Lower leg skin (tissue), 4 donors: ENCODE measurements at places on chromosomes 5 and 9. TPM values are rescaled to one million over a fixed set of nuclear protein-coding genes. Genes with fewer than 3 reads are reported as not detected.

ZMAT2 gene
- total RNA-seq = 28.2 TPM

PCDHA1 gene
- total RNA-seq = not detected

GABRA1 gene
- not detected for total RNA-seq

ORM2 gene
- not detected for total RNA-seq

TIMD4 gene
- not detected for total RNA-seq

BSPRY gene
- 56.9 TPM for total RNA-seq

ST8SIA4 gene
- 1.1 TPM for total RNA-seq

NR6A1 gene
- 4.9 TPM for total RNA-seq

TGFBI gene
- total RNA-seq = 354 TPM

GLDC gene
- total RNA-seq = 4.7 TPM

ARL14EPL gene
- not detected for total RNA-seq

GABRA6 gene
- total RNA-seq = not detected

TUBB4B gene
- 604 TPM for total RNA-seq

SPINK4 gene
- not detected for total RNA-seq

SMIM33 gene
- total RNA-seq = not detected

DNA sequence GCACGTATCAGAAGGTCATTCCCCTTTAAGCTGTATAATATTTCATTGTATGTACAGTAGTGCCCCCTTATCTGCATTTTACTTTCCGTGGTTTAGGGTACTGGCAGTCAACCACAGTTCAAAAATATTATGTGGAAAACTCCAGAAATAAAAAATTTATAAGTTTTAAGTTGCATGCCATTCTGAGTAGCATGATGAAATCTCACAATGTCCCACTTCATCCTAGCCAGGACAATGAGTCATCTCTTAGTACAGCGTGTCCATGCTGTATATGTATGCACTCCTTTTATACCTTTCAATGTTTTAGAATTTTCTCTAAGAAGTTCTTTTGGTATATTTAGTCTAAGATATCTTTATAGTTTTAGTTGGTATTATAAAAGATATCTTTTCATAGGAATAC is 115.0 kb upstream of the HAND1 start:
- DNase-seq = no peak

- DNase-seq = no peak
Observed at GRCh38 chr5:119366540-119366881, 10.7 kb downstream of the TNFAIP8 start.

DNA sequence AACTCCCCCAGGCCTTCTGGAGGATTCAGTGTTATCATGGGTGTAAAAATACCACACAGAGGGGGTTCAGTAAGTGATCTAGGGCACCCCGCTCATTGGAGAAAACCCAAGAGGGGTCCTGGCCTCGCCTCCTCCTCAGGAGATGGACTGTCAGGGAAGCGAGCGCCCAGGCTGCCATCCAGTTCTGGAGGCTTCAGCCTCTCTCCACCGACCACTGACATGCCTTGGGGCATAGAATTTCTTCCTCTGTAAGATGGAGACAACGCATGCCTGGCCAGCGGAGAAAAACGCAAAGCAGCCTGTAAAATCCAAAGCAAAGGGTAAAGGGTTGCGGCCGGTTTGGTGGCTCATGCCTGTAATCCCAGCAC is 165.4 kb downstream of the COL23A1 start:
- no peak for DNase-seq

DNA sequence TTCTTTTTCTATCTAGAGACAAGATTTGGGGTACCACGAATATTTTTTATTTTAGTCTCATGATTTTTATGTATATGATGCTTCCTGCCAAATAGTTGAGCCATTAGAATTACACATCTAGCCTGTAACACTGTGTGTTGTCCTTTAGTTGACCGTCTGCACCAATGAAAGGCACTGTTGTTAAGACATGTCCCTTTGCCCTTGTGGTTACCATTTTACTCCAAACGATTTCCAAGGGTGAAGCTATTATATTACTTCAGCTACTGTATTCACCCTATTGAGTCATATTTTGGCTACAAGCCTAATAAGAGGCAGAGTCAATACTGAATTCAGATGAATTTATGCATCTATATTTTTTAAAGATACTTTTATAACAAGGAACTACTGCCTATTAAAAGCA is 207.6 kb downstream of the CETN3 start:
- no peak for DNase-seq

DNA sequence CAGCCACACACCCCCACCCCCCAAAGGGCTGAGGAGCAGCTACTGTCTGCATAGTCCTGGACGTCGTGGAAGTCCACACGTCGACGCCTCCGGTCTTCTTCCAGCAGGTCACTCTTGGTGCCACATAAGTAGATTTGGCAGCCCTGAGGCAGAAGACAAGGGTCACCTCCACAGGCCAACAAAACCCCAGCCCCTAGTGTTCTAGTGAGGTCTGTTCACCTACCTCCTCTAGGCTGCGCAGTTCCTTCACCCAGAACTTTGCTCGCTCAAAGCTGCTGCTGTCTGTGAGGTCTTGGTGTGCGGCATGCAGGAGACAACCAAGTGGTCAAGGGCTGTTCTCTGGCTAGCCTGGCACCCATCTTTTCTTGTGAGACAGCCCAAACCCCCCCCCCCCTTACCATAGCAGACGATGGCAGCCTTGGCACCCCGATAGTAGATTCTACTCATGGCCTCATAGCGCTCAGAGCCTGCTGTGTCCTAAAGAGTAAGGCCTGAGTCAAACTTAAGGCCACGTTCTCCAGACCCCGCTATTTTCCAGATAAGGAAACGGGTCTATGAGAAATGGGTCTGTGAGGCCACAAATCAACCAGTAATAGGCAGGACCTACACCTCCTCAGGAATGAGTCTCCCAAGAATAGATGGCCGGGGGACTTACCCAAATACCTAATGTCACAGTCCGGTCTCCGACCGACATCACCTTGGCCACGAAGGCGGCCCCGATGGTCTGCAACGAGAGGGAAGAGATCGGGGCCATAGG is 987 bp downstream of the RAB24 start:
- DNase-seq = no peak

GRCh38 chr5:82313016-82313415 is 34.9 kb upstream of the RPS23 start:
- DNase-seq = no peak

- no peak for DNase-seq
Observed at GRCh38 chr5:110909950-110910349, 161.6 kb upstream of the TSLP start.

GRCh38 chr5:130109152-130109551 is 204.9 kb downstream of the CHSY3 start:
- DNase-seq = no peak

- no peak for DNase-seq
Observed at GRCh38 chr9:9387511-9388115, 1225.2 kb downstream of the PTPRD start.

DNA sequence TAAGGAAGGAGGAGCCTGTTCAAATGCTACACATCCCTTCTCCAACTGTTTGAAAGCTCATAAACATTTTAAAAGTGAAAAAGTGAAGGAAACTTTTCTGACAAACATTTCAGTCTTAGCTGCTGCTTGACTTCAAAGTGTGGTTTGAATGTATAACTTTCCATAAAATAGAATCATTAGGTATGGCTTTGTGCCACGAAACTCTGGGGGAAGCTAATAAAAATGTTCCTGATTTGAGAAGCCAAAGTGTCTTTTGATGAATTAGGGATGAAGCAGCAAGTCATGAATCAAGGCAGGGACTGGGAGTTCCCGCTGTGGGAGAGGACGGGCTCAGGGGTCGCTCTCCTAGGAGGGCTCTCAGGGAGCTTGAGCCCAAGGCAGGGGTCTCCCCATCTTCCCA is 15.3 kb downstream of the MVB12B start:
- no peak for DNase-seq

DNA sequence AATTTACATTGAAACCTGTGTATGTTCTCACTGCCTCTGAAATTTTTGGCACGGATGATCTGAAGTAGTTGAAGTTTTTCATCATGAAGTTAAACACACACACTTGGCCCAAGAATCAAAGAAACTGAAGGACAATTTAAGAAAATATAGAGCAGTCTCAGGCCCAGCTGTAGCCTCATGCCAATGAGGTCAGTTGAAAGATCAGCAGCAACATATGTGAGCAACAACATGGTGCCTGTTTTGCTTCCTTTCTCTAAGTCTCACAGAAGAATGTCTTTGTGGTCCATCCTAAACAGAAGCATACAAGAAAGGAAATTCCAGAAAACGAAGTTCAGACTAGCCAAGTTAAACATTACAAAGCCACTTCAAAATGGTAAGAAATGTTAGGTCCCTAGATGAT is 1737.2 kb downstream of the MAT2B start:
- no peak for DNase-seq

- DNase-seq = no peak
Observed at GRCh38 chr9:127162046-127162863, 39.8 kb upstream of the ANGPTL2 start.

DNA sequence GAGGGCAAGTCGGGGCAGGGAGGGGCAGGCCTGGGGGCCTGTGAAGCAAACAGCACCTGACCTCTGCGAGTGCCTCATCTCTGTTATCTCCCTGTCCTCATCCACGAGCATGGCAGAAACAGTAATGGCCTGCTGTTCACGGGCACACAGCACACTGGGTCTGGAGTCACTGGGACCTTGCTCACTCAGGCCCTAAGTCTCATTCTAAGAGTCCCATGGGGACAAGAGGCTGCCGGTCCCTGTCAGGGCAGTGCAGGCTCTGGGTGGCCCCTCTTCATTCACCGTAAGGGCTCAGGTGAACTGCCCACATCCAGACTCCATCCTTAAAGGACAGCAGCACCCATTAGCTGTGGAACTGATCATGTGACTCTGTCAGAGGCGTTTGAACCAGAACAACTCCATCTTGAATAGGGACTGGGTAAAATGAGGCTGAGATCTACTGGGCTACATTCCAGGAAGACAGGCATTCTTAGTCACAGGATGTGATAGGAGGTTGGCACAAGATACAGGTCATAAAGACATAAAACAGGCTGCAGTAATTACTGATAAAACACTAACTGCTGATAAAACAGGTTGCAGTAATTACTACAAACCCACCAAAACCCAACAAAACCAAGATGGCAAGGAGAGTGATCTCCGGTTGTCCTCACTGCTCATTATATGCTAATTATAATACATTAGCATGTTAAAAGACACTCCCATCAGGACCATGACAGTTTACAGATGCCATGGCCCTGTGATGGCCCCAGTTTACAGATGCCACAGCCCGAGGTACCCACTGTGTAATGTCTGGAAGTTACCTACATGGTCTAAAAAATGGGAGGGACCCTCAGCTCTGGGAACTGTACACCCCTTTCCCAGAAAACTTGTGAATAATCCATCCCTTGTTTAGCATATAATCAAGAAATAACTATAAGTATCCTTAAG is 28.7 kb downstream of the BICD2 start:
- peak; percentile 57 for DNase-seq

DNA sequence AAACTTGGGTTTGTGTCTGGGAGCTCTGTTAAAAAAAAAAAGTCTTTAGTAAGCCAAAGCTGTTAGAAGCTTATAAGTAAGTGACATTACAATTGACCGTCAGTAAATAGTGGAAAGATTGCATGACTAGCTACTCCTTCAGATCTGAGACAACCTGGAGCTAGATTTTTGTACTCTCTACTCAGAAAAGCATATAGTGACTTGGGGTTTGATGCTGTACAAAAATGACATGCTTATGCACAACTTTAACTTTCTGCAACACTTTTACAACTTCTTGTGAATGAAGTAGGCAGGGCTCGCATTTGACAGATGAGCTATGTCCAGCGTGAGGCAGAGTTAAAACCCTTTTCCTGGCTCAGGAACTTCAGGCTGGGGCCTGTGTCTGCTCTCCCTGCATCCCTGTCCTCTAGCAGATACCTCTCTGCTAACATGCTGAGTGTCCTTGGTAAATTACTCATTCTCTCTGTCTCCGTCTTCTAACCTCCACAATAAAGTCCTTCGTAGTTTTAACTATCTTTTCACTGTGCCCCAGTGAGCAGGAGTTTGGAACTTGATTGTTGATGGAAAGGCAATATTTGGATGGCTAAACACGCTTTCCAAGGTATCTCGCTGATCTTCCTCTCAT is 471 bp upstream of the GHR start:
- DNase-seq = no peak

GRCh38 chr9:125696106-125696647 is 10.8 kb downstream of the MAPKAP1 start:
- DNase-seq = no peak

DNA sequence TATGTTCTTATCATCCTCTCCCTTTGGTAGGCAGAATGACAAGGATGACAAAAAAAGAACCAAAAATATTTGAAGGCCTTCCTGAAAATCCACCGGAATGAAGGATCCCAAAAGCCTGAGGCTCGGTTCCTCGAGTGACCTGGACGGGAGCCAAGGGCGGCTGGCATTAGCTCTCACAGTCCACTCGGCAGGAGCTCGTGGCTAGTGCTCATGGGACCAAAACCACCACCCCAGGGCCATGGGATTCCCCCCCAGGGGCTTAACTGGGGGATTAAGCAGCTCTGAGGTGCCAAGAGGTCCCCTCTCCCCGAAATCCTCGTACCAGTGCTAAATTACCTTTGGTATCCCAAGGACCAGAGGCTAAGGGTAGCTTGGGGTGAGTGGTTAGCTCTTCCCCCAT is 586 bp upstream of the PDZD2 start:
- peak; percentile 85 for DNase-seq

DNA sequence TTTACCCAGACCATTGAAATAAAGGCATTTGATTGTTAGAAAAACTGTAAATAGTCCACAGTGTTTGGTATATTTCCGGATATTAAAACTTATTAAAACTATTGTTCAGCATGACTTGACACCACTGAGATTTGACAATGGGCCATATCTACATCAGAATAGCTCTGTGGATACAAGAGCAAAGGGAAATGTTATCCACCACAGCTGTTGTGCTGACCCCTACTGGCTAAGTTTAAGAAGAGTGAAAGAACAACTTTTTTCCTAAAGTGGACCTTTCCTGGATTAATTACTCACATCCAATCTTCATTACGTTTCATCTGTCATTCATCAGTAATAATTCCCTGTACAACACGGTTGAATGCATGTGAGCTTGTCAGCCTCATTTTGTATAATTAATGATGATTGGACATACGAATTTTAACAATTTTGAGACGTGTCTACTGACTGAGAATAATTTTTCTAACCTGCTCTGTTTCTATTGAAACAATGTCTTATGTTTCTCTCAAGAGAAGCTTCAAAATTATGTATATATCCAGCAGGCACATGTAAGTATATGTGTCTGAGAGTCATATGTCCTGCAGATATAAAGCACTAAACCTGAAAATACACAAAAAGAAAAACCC is 1952.6 kb downstream of the MAT2B start:
- no peak for DNase-seq

GRCh38 chr5:41625571-41625970 is 115.2 kb upstream of the PLCXD3 start:
- DNase-seq = no peak

GRCh38 chr9:91427873-91428272 is 4.2 kb upstream of the NFIL3 start:
- no peak for DNase-seq

- no peak for DNase-seq
Observed at GRCh38 chr9:129597355-129598088, 23.4 kb downstream of the C9orf50 start.

DNA sequence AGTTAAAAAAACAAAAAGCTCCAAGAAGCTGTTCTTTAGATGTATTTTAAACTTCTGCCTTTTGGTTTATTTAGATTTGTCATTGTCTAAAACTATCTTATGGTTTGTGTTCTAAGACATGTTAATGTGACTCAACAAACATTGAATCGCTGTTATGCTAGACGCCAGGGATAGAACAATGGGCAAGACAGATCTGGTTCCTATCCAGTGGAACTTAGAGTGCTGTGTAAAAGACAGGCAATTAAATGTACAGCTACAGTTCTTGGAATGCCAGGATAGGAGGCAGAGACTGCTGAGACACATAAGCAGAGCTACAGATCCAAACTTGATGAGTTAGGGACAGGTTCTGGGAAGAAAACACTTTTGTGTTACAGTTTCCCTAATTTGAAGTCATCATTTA is 22.4 kb downstream of the LYRM7 start:
- DNase-seq = no peak

GRCh38 chr9:20929276-20929675 is 102.2 kb downstream of the HACD4 start:
- DNase-seq = no peak
